ENCODE measurements at places on chromosomes 5 and 9.

GRCh38 chr5:428754-429452 is 14.1 kb upstream of the EXOC3 start:
- DNase-seq, result no peak

DNA sequence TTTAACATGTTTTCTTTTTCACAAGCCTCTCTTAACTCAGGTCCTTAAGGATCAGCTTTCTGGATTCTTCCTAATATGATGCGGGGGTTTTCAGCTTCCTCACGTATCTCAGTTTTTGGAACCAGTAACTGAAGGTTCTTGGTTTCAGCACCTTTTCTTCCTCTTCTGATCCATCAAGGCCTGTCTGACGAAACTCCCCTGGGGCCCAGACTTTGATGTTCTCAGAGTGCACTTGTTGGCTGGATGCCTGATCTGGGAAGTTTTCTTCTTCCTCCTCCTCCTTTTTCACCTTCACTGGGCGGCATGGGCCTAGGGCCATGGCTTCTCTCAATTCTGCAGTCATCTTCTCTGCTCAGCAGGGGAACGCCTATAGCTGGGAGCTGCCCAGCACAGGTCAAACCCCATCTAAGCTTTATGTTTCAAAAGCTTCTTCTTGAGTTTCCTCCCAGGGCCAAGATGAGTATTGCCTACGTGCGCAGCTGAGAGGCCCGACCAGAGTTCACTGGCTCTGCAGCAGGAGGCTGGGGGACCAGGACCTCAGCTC is 44.8 kb downstream of the GHR start:
- DNase-seq, result no peak

DNA sequence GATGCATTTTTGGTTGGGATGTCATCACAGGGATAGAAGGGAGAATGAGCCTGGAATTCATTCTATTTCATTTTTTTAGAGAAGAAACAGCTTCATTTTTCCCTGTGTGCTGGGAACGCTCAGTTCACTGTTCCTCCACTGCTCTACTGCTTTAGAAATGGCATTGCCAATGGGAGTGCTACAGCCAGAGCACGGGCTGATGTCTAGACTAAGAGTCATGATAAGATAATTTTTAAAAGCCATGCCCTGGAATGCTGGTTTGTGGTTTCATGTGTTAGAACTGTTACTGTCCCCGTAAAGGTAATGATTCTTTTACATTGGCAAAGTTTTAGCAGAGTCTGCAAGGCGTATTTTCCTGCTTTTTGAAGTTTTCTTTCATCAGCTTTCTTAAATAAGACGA is 119.6 kb downstream of the SEMA6A start:
- DNase-seq, result peak; percentile 31

DNA sequence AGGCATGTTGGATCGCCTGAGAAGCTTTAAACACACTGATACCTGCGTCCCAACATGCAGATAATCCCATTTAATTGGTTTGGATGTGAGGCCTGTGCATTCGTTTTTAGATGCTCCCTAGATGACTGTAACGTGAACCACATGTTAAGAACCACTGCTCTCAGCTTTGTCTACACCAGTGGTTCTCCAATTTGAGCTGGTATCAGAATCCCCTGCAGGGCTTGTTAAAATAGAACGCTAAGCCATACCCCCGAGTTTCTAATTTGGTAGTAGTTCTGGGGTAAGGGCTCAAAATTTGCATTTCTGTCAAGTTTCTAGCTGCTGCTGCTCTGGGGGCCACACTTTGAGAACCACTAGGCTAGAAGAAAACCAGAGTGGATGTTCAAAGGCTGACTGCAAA is 74.7 kb downstream of the S1PR3 start:
- DNase-seq, result no peak

DNA sequence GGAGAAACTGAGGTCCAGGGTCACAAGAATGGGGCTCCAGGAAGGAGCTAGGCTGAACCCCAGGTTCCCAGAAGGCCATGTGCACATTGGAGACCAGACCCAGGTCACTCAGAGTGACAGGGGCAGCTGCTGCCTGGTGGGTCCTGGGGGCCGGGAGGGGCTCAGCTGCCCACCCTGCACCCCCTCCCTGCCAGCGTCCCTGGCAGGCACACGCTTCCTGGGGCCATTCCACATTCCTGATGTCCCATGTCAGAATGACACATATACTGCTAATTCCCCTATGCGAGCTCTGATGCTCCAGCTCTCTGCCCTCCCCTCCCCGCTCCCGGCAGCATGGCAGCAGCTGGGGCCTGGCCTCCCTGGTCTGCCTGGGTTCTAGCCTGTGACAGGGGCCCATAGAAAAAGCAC is 14.0 kb downstream of the FGFR4 start:
- DNase-seq, result no peak

DNA sequence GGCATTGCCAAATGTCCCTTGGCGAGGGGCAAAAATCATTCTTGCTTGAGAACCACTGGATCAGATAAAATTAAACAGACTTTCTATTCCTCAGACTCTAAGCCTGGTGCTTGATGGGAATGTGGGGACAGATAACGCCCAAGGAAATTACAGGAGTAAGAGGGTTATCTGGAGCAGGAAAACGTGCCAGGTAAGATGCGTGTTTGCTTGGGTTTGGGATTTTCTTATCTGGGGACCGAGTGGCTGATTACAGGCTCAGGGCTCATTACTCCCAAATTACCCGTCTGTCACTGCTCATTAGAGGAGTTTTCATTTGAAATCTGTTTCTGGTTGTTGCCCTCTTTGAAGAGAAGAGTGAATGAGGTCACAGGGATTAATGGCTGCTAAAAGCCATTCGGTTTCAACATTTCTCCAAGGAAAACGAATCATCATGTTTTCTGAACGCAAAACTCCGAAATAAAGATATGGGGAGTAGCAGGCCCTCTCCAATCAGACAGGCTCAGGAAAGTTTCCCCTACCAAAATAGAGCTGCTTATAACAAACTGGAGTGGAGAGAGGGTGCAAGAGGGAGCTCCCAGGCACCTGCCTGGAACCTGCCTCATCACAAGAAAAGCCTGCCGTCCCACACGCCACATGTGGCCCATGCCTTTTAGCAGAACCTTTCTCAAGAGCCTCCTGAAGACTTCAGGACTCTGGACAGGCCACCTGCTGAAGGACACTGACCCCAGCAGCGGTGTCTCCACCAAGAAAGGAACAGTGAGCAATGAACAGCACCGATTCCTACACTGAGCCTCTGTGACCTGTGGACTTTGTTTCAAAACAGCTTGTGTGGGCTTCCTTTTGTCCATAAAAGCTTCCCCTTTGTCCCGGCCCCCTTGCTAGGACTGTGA is 136.4 kb downstream of the ICE1 start:
- no peak for DNase-seq

GRCh38 chr5:180296771-180297170 is 4.9 kb upstream of the MAPK9 start:
- DNase-seq, result no peak

DNA sequence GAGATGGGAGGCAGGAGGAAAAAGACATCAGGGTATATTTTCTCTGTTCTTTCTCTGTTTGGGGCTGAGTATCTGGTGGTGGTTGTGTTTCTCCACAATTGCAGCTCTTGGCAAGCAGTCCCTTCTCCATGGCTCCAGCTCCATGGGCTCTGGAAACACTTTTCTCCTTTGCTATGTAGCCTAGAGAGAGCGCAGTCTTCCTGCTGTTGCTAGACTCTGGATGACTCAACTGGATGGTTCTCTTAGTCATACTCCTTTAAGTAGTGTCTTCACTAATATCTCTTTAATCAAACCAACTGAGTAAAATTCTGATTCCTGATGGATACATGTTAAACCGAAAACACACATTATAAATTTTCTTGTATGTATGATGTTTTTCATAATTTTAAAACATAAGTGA is 3.3 kb upstream of the PLGRKT start:
- DNase-seq, result peak; percentile 45

GRCh38 chr5:142548739-142549275 is 137.1 kb downstream of the FGF1 start:
- DNase-seq, result peak; percentile 98

DNA sequence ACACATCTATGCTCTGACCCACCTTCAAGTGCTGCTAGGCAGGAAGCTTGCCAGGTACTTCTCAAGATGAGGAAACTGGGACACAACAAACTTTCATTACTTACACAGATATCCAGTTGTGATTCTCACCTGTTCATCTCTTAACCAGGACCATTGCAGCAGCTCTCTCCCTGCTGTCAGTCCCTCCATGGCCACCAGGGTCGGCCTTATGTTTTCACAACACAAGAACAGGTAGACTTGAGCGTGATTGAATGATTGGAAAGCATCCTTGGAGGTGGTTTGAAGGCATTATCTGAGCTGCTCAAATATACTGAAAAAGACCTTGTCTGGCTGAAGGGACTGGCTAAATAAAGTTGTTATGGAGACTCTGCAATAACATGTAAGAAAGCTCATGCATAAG is 94.4 kb downstream of the MTREX start:
- no peak for DNase-seq

- no peak for DNase-seq
Measured at GRCh38 chr5:115324021-115324420, 27.6 kb upstream of the CCDC112 start.

DNA sequence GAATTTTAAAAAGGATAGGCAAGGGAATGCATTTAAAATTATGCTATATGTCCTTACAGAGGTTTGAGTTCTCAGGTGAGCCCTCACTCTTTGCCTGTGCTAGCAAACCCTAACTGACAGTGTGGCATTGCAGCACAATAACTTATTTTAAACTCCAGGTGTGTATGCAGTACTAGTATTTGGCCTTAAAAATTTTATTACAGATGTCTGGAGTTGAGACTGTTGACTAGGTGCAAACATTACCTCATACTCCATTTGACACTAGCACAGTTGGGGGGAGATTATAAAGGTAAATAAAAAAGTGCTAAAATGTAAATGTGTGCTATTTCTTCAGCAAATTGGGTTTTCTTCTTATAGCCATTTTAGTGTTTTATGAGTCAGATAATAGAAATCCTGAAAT is 407.7 kb downstream of the SH3GL2 start:
- DNase-seq, result no peak

DNA sequence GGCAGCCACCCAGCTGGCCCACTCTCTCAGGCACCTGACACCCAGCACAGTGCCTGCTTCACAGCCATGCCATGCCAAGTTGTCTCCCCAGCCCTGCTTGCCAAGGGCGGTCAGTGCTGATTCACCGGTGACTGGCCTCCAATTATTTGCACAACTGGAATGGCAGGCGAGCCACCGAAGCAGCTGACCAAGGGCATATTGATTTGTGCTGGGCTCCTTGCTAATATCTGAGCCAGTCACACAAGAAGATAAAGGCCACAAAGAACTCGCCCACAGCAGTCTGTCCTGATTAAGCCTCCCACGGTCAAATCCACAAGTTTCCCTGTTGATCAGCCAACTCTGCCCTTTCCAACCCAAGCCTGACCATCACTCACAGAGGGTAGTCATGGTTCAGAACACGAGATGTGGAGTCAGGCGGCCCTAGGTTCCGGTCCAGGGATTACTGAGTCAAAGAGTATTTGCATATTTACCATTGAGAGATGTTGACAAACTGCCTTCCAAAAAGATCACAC is 6.4 kb upstream of the EEIG1 start:
- DNase-seq, result no peak

- no peak for DNase-seq
Measured at GRCh38 chr5:113652161-113652560, 138.7 kb downstream of the YTHDC2 start.

- DNase-seq, result peak; percentile 7
Measured at GRCh38 chr9:126690431-126691051, 76.8 kb downstream of the LMX1B start.

DNA sequence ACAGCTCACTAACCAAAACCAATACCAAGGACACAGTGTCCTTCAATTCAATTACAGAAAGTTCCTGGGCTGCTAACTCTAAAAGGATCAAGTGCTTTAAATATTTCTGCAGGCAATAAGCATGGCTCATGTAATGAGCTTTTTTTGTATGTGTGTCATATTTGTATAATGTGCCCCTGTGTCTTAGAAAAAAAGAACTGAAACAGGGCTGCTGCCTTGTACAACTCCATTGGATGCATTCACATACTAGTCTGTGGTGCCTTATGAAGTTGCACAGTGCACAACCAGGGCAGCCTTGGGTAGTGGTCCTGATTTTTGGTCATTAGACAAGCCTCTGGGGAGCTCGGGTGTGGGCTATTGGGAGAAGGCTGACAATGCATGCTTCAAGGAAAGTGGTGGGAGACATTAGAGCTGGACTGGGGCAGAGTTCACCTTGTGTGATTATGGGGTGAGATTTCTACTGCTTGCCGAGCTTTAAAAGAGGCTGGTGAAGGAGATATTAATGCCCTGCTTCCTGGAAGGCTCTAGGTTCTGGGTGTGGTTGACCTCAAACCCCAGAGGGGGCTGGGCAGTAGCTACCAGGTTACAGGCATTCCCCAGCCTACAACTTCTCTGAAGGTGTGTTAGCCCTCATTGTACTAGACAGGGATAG is 3.6 kb upstream of the CPEB4 start:
- no peak for DNase-seq

DNA sequence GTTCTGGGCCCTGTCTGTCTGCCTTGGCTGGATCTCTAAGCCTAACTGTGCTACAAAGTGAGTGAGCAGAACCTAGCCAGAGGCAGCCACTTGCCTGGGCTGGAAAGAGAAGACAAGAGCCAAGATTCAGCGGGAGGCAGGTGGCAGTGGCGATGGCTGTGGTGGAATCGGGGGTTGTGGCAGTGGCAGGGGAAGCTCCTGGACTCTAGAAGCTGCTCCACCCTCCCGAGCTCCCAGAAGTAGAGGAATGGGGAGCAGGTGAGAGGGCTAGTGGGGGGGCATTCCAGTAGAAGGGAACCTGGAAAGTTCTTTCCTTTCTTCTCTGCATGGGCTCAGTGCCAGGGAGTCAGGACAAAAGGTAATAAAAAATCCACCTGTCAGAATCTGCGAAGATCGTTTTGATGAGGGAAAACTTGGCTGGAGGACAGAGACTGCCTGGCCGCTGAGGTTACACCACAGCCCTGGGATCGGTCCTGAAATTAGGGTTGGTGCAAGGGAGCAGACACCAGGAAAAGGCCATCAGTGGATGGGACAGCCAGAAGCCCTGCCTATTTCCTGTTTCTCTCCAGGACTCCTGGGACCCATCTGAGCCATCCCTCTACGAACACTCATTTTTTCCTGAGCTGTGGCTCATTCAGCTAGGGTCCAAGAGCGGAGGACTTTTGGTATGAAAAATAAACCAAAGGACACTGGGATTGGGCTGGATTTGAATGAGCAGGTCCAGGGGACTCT is 1.6 kb downstream of the CRAT start:
- DNase-seq, result no peak

GRCh38 chr9:36930941-36931340 is 103.1 kb downstream of the PAX5 start:
- DNase-seq, result no peak

DNA sequence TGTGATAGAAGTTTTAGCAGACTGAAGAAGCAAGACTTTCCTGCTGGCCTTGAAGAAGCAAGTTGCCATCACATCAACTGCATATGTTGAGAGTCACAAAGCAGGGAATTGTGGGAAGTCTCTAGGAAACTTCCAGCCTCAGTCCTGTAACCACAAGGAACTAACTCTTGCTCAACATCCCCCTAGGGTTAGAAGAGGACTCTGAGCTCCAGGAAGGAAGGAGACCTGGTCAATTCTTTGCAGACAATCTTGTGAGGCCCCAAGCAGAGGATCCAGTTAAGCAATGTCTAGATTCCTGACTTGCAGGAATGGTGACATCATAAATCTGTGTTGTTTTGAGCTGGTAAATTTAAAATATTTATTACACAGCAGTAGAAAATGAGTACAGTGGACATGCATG is 18.6 kb upstream of the ZNF366 start:
- peak; percentile 94 for DNase-seq

- no peak for DNase-seq
Measured at GRCh38 chr5:139689631-139690063, 41.5 kb downstream of the CXXC5 start.

GRCh38 chr5:95993266-95993665 is 31.6 kb upstream of the ELL2 start:
- DNase-seq, result no peak

GRCh38 chr9:114729706-114730105 is 47.7 kb upstream of the TEX48 start:
- DNase-seq, result no peak
